Hematopoietic multipotent progenitor cell treated with erythropoietin and hydrocortisone succinate and interleukin-3 and kit ligand, for 4 days (in vitro differentiated cells): ENCODE measurements at places on chromosomes 11 and 22.

GRCh38 chr22:41914611-41915034 is 251 bp downstream of the SHISA8 start:
- DNase-seq: no peak

DNA sequence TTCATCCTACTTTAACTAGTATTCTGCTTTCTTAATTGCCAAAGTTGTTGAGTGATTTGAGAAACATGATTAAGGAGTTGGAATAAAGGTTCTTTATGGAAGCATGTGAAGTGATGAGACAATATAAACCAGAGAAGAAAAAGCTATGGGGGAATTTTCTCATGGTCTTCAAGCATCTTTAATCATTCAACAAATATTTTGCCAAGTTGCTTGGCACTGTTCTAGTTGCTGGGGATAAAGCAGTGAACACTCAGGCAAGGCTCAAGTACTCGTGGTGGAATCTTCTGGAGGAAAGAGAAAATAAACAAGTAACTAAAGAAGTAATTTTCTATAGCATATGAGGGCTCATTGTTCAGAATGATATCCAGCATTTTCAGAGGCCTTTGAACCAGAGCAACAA is 9.2 kb upstream of the PIWIL4 start:
- no peak for DNase-seq

- no peak for DNase-seq
Measured at GRCh38 chr11:110077346-110077745, 15.8 kb upstream of the ZC3H12C start.

GRCh38 chr11:108788565-108789199 is 123.8 kb downstream of the DDX10 start:
- peak; percentile 61 for DNase-seq

- DNase-seq: no peak
Measured at GRCh38 chr11:30365793-30366517, 43.1 kb downstream of the ARL14EP start.

DNA sequence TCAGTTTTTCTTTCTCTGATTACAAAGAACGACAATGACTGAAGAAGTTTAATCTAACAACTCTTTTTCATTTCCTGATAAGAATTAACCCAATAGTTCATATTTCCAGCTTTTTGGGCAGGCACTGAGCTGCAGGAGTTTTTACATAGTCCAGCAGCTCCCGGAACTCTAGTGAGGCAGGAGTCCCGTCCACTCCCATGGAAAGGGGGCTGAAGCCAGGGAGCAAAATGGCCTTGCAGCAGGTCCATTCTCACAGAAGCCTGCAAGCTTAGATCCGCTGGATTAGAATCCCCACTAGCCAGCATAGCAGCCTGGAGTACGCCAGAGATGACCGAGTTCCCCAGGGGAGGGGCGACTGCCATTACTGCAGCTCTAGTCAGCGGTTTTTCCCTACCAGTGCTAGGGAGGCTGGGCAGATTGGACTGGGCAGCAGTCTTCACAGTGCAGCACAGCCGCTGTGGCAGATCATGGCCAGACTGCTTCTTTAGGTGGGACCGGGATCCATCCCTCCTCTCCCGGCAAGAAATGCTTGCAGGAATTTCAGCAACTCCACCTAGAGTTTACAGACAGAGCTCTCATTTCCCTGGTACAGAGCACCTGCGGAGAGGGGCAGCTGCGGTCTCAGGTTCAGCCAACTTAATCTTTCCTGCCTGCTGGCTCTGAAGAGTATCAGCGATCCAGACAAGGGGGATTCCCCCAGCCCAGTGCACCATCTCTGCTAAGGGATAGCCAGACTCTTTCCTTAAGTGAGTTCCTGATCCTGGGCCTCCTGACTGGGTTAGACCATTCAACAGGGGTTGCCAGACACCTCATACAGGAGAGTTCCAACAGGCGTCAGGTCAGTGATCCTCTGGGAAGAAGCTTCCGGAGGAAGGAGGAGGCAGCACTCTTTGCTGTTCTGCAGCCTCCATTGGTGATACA is 742 bp upstream of the CASP4 start:
- no peak for DNase-seq

GRCh38 chr11:117072517-117073461 is 25.4 kb downstream of the SIK3 start:
- DNase-seq: peak; percentile 92

DNA sequence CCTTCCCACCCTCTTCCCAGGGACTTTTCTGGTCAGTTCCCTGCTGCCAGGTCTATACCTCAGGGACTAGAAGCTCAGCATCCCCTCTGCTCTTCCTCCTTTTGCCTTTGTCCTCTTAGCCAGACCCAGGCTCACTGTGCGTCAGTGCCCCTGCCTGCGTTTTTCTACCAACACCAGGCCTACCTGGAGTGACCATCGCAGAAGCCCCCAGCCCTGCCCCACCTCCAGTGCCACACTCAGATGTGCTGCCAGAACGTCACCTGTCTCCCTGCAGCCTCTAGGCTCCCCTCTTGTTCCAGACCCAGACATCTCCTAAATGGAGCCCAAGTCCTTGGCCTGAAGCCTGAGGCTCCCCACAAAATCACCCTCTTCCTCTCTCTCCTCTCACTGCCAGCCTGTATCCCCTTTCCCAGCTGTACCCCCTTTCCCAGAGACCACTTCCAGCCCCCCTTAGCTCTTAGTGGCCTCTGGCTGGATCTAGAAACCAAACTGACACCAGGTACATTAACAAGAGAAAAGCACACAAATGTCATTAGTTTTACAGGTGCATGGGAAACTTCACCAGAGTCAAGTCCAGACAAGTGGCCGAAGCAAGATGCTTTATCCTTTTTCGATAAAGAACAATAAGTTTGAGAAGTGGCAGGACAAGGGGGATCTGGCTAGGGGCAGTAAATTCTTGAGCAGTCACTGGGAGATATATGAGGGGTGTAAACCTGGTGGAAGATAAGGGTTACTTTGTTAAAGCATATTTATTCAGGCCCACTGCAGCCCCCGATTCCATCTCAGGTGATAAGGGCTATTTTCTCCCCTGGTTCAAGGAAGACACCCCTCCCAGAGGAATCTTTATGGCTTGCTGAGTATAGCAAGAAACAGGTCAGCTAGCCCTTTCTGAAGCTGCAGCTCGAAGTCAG is 61.5 kb downstream of the BCR start:
- no peak for DNase-seq

DNA sequence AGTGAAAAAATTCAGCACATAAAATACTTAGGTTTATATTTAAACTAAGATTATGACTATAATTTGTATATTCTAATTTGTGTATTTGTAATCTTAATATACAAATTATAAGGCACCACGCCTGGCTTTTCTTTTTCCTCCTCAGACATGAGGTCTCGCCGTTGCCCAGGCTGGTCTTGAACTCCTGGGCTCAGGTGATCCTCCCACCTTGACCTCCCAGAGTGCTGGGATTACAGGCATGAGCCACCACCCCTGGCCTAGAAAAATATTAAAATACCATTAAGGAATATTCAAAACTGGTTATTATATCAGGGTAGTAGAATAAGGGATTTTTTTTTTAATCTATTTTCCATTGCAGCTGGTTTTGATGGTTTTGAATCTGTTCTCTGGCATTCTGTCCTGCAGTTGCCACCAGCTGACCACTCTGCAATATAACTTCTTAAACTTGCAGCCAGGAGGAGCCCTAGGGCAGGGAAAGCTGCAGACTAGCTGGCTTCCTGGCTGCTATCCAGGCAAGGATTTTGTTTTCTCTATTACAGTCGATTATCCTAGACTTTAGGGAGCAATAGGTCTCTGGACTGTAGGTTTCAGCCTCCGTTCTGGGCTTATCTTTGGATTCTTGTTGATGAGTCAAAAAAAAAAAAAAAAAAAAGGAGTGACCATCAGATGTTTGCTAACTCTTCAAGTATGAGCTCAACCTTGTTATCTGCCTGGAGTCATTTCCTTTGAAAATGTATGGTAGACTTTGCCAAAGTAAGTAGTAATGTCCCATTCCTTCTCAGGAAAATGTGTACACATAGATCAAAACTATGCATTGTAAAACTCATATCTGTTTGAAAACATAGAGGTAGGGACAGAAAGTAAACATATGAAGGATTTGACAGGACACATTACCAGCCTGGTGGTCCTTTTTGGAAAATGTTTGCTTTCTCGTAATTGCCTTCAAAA is 13.2 kb downstream of the POLA2 start:
- peak; percentile 84 for DNase-seq

GRCh38 chr11:83019888-83020579 is 51.7 kb downstream of the RAB30 start:
- no peak for DNase-seq

DNA sequence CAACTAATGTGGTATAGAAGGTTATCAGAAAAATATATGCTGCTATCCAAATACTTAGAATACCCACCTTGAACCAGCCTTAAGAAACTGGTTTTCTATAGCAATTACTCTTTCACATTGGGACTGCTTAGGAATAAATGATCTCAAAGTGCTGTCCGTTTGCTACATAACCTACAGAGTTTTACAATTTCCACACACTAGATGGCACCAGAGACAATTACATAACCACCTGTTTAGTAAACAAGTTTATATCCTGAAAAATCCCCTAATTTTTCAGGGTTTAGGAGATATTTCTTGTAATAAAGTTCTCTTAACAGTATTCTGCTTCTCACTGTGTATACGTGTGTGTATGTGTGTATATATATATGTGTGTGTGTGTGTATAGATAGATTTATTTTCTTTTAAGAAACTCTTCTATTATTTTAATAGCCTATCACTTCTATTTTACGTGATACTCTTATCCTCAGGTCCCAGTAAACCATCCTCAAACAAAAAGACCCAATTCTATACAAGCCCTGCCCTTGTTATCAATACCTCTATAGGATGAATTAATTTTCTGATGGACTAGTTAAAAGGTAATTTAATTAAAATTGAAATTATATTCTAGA is 6.7 kb upstream of the OR5I1 start:
- DNase-seq: peak; percentile 63

- DNase-seq: no peak
Measured at GRCh38 chr11:62399878-62400266, 19.0 kb upstream of the SCGB1A1 start.

GRCh38 chr11:79592824-79593223 is 152.0 kb upstream of the TENM4 start:
- peak; percentile 3 for DNase-seq

GRCh38 chr11:126305699-126306098 is 1.8 kb downstream of the DCPS start:
- no peak for DNase-seq

DNA sequence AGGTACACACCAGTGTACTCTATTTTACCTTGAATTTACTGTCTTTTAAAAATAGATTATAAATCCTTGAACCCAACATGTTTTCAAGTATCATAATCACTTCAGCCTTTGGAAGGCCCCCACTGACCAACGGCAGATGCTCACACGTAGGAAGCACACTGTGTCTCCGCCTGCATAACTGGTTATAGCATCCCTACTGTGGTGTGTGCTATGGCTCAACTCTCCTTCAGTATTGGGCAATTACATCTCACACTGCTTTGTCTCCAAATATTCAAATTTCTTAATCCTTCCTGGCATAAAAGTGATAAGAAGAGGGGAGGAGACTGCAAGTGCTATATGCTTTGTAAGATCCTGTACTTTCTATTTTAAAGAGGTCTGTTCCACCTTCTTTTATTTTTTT is 165.7 kb downstream of the CADM1 start:
- DNase-seq: no peak

DNA sequence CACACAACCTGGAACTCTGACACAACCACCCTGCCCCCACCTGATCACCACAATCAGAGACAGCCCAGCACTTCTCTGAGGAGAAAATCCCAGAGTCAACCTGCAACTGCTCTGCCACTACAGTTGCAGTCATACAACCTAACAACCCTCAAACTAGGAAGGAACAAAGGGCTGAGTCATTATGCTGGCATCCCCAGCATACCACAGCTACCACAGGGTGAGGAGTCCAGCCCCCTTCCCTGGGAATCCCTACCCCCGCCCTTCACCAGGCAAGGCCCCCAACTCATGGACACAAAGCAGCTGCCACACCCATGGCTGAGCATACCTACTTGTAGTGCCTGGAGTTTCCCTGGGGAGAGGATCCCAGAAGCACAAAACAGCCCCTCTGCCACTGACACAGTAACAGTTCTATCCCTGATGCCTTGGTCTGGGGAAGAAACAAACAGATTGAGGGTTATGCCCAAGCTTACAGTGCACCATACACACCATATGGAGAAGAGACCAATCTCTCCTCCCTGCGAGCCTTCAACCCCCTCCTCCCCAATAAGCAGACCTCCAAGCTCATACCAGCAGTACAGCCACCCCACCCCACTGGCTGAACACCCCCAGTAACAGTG is 68.5 kb upstream of the C11orf58 start:
- DNase-seq: peak; percentile 11

GRCh38 chr22:42856865-42857704 is at the start of gene ARFGAP3:
Gene ARFGAP3, minus strand, starts transcription at chr22:42857273. Its CDS starts 91 bp downstream, at chr22:42857182.
- peak; percentile 96 for DNase-seq

DNA sequence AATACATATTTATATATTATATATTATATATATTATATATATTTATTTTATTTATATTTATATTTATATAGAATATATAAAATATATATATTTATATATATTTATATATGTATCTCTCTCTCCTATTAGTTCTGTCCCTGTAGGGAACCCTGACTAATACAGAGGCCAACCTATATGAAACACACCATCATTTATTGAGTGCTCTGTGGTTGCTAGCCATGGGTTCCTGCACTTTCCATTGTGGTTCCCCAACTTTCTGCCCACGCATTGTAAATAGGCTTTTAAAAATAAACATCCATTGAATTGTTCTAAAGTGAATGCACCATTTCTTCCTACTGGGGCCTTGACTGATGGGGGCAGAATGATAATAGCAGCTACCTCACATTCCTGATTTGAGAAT is 93.8 kb upstream of the SESN3 start:
- no peak for DNase-seq

- no peak for DNase-seq
Measured at GRCh38 chr11:15605094-15605493, 490.4 kb downstream of the INSC start.
